GM06990 (cell line): ENCODE measurements at places on chromosomes 4 and X.

GRCh38 chr4:109816082-109816442 is 500 bp downstream of the GAR1 start:
- peak; percentile 24 for DNase-seq

DNA sequence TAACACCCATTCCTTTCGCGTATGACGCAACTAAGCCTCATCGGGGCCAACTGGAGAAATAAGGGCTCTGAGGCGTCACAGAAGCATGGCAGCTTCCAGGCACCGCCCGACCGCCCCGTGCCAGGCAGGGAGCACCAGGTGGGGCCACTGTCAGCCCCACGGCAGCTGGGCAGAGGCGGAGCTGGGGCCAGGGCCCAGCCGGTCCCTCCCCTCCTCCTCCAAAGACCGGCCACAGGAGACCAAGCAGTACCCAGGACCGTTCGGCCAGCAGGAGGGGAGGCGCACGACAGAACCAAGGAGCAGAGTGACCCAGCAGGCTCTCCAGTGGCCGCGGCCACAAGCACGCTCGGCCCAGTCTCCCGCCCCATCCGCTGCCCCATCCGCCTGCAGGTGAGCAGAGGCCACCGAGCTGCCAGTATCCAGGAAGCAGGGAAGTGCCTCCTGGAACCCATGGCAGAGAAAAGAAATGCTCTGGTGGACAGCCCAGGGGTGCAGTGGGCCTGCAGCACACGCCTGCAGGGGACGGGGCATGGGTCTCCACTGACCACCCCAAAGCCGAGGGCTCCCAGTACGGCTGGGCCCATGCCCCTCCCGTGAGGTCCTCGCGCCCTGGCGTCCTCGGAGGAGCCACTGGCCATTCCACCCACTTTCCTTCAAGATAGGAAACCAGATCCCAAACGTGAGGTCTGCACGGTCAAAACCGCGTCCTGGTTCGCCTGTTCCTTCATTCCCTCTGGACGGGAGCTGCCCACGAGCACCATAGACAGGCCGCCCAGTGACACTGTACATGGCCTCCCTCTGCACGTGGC is 9.6 kb downstream of the CTBP1 start:
- peak; percentile 13 for DNase-seq

GRCh38 chrX:72107320-72107719 is 24.4 kb downstream of the RTL5 start:
- DNase-seq, result no peak

- no peak for DNase-seq
These were observed 344.0 kb downstream of the CENPC start for GRCh38 chr4:67201334-67201733.

DNA sequence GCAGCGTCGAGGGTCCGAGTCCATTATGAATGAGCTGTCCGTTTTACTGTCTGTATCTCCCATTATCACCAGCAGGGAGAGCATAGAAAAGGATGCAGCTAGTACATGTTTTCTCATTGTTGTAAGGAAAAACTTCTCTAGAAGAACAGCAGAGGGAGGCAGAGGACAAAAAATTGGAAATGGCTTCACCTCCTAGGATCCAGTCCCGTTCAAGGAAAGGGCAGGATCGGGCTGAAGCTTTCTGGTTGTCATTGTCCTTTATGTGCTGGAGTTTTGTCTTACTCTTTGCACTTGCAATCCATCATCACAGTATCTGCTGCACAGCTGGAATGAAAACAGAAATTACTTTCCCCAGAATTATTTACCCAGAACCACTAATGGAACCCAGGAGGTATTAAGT is 14.7 kb downstream of the NDP start:
- DNase-seq, result peak; percentile 15

DNA sequence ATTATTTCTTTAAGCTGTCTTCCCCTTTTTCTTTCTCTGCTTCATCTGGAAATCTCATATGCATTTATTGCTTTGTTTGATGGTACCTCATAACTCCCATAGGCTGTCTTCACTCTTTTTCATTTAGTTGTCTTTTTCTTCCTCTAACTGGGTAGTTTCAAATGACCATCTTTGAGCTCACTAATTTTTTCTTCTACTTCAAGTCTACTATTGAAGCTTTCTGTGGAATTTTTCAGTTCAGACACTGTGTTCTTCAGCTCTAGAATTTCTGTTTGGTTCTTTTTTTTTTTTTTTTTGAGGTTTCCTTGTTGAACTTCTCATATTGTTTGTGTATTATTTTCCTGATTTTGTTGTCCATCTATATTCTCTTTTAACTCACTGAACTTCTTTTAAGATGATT is 23.0 kb downstream of the CASK start:
- DNase-seq, result no peak

DNA sequence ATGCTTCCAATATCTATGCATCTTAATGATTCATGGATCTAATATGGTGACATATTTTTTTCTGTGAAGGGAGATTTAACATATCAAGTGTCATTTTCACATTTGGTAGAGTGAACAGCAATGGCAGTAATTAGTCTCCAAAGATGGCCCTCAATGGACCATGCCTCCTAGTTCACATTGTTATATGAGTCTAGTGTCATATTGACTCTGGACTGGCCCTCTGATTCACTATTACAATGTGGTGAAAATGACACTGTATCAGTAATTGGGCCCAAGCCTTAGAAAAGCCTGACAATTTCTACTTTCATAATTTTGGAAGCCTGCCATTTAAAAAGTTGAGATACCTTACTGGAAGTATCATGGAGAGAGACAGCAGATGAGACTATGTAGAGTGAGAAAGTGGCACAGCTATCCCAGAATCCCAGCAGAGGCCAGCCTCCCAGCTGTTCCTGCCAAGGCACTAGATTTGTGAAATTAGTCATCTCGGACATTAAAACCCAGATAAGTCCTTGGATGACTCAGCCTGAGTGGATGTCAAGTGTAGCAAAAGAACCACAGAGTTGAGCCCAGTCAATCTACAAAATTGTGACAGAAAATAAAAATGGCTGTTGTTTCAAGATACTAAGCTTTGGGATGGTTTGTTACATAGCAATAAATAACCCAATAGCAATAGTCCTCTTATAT is 68.4 kb downstream of the ARHGEF38 start:
- DNase-seq, result no peak

DNA sequence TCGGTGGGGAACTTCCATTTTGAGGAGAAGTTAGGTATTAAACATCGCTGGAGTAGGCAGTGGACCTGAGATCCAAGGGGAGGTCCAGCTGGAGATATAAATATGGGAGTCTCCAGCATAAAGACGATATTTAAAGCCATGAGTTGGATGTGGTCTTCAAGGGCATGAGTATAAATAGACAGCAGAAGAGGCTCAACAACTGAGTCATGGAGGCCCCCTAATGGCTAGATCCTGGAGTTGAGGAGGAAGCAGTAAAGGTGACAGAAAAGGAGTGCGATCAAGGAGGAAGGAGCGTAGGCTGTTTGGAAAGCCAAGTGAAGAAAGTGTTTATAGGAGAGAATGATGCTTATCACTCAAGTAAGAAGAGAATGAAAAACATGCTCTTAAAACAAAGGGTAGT is 18.1 kb upstream of the APBB2 start:
- no peak for DNase-seq

- no peak for DNase-seq
These were observed 10.6 kb upstream of the BCOR start for GRCh38 chrX:40108162-40108958.

- peak; percentile 21 for DNase-seq
These were observed 54.3 kb downstream of the LRBA start for GRCh38 chr4:150960818-150961217.

DNA sequence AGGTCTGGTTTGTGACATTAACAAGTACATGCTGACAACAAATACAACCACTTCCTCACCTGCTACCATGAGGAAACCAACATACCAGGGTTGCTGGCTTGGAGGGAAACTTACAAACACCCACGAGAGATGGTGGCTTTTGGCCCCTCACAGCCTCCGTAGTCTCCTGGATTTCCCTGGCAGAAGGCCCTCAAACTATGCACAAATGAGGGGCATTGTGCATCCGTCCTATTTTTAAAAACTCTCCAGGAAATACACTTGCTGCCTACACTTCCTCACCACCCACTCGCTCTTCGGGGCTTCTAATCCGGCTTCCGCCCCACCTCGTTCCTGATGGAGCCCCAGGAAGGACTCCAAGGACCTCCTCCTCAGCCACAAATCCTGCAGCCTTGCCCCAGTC is 355.0 kb upstream of the GATB start:
- DNase-seq, result no peak

- DNase-seq, result no peak
These were observed 46.8 kb downstream of the EPHA5 start for GRCh38 chr4:65623506-65623905.

- DNase-seq, result no peak
These were observed 11.2 kb upstream of the SYTL4 start for GRCh38 chrX:100743009-100743607.

GRCh38 chr4:15163284-15163645 is 161.0 kb downstream of the CPEB2 start:
- no peak for DNase-seq

- no peak for DNase-seq
These were observed 36.9 kb downstream of the RP2 start for GRCh38 chrX:46873746-46874145.

DNA sequence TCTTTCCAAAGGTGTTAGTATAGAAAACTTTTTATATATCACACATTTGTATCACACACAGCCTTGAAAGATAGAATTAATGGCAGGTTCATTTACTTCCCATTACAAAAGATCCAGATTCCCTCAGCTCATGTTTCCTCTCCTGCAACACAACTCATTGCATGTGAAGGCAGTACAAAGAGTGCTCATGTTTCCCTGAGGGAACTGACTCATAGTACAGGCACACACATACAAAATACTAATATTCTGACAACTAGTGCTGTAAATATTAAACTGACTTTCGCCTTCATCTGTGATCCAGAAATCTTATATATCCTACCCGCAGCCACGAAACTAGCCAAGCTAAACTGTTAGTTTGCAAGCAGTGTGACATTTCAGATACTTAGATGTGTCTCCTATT is 819.8 kb upstream of the PCDH7 start:
- no peak for DNase-seq

- DNase-seq, result no peak
These were observed 28.2 kb upstream of the MID1 start for GRCh38 chrX:10648614-10649013.

GRCh38 chr4:61273233-61273632 is 73.1 kb downstream of the ADGRL3 start:
- DNase-seq, result no peak

DNA sequence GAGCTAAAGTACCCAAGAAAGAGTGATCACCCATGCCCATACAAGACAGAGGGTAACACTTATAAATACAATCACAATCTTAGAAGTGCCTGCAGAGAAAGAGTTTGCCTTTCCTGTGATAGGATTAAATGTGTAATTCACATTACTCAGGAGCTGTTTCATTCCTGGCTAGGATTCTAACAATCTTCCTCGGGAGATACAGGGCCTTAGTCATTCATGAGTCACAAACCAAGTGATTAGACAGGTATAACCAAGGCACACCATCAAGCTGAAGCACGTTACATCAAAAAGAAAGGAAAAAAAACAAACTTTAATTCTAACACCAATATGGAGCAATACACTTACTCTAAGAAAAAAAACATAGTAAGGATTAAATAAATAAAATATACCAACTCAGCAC is 14.9 kb downstream of the ABCG2 start:
- DNase-seq, result no peak
